ENCODE measurements at places on chromosomes 16 and 17.

DNA sequence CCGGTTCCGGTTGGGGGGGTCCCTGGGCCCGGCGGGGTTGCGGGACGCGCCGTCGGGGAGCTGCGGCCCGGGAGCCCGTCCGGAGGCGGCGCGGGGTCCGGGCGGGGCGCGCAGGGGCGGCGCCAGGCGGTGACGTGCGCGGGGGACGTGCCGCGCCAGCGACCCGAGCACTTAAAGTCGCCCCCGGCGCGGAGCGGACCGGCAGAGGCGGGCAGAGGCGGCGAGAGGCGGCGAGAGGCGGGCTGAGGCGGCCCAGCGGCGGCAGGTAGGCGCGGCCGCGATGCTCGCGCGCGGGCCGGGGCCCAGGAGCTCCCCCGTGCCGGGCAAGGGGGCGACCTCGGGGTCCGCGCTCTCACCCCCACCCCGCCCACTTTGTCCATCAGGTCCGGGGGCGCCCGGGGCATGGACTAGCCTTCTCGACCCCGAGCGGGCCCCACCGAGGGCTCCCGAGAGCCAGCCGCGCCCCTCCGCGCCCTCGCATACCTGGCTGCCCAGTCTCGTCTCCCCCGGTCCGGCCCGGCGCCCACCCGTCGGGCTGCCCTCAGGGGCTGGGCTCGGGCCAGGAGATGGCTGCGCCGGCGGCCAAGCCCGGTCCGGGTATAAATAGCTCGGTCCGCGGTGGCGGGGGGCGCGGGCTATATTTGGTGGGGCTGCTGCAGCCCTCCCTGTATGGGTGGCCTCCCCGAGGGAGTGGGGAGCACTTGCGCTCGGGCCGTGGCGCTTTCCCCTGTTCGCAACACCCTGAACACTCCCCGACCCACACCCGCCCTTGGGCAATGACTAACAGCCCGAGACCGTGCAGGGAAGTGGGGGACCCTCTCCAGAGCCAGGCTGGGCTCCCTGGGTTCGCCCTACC, at the start of gene SLC16A3:
SLC16A3 (plus strand) TSS at position 201 of the 856 bp plus-strand sequence. CDS start 6,967 bp downstream, outside the sequence.
- peak; percentile 67 for DNase-seq

- DNase-seq: no peak
Observed at GRCh38 chr17:1580979-1581676, 18.5 kb upstream of the PITPNA start.

DNA sequence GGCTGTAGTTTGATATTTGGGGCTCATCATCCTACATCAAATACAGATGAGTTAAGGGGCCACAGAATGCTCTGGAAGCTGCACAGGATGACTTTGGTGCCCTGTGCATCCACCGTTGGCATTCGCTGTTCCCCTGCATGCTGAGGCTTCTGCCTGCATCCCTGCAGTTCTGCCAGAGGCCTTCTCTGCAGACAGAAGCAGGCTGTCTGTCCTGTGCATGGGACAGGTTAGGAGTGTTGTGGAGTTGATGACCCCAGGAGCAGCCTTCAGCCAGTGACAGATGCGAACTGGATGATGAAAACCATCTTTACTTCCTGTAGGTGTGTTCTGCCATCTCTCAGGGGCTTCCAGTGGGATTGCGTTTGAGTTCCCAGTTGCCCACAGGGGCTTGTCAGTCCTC, 13.6 kb upstream of the TNS4 start:
- no peak for DNase-seq

DNA sequence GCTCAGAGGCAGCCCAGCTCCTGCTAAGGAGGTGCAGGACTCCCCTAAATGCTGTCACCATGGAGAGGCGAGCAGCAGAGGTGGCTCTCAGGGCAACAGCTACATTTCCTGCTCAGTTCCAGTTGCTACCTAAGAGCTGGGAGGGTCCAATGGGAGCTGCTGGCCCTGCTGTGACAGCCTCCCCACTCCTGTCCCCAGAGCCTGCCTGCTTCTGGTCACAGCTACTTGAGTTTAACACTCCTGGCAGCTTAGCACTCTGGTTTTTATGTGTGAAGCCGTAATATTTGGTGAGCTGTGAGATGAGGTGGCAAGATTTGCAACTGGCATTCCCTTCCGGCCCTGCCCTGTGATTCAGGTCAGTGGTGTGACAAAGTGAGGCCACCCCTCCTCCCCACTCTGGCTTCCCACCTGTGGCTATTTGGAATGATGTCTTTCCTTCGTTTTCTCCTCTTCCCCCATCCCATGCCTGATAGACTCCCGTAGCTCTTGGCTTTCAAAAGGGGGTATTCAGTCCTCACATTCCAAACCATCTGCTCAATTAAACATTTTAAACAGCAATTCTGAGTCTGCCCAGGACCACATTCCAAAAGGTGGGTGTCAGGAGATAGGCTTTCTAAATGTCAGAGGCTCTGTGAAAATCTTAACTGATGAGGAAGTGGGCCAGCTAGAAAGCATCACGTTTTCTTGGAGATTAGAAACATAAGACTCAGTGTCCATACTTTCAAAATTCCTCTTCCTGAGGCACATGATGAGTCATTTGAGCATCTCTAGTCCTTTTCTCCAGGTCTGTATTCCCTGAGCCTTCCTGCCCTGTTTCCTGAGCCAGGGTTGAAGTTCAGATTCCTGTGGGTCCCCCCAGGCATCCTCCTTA, 42.6 kb upstream of the SKAP1 start:
- DNase-seq: no peak

- DNase-seq: no peak
Observed at GRCh38 chr16:84029297-84030047, 13.1 kb downstream of the SLC38A8 start.

DNA sequence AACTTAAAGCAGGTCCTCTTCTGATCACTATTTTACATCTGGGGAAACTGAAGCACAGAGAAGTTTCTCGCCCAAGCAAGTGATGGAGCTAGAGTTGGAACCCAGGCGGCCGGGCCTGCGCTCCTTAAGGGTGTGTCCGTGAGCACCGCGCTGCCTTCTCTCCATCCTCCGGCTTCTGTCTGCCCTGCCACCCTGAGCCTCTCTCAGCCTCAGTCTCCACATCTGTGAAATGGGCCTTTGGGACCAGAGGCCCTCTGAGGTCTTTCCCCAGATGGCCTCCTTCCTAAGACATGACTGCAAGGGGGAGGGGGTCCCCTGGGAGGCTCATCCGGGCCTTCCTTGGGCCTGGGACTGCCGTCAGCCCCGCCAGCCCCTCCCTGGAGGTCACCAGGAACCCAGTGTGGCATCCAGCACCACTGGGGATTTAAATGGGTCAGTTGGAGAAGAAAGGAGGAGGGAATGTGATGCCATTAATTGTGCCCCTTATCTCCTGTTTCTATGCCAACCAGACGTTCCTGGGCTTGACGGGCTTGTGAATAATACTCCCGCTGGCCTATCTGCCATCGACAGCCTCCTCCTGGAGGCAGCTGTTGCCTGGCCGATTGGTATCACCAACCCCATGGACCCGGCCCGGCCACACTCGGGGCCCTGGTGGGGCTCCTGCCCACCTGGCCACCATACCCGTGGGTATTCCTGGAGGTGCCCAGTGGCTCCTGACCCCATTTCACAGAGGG, 5.1 kb downstream of the ZFPM1 start:
- DNase-seq: no peak

DNA sequence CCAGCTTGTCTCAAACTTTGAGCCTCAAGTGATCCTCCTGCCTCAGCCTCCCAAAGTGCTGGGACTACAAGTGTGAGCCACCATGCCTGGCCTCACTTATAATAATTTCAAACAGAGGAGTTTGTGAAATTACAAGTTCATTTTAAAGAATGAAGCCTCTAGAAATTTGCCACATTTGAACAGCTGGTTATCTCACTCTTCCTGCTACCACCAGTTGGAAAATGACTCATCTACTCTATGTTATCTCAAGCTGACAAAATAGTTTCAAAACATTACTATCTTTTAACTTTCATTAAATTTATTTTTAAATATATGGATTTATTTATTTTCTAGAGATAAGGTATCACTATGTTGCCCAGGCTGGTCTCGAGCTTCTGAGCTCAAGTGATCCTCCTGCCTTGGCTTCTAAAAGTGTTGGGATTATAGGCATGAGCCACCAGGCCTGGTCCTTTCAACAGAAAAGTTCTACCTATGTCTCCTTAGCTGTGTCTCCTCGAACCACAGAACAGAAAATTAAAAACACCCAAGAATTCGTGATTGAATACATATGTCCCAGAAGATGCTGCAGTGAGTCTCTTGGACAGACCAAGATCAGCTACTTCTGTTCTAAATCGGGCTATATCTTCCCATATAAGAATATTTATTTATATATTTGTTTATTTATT, 47.6 kb downstream of the MYH13 start:
- DNase-seq: no peak

DNA sequence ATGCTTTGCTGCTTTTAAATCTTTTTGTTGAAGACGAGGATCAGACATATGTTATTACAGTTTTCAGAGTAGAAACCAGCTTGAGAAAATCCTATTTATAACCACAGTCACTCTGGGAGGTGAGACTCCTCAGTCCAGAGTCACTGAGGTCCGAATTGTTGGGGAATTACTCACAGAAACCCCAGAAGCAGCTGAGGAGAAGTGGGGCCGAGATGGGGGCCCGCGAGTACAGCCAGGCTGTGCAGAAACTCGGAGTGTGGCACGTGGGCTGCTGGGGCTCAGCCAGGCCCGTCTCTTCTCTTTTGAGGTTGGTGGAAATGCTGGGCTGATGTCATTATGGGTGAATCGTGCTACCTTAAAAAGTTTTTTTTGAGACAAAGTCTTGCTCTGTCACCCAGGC, 14.4 kb upstream of the GNG13 start:
- no peak for DNase-seq

- DNase-seq: no peak
Observed at GRCh38 chr17:80107231-80108021, 6.0 kb downstream of the GAA start.

DNA sequence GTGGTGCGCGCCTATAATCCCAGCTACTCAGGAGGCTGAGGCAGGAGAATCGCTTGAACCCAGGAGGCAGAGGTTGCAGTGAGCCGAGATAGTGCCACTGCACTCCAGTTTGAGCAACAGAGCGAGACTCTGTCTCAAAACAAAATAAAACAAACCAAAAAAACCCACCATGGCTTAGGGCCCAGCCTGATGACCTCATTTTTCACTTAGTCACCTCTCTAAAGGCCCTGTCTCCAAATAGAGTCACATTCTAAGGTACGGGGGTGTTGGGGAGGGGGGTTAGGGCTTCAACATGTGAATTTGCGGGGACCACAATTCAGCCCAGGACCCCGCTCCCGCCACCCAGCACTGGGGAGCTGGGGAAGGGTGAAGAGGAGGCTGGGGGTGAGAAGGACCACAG, 1.4 kb upstream of the STH start:
- DNase-seq: no peak

DNA sequence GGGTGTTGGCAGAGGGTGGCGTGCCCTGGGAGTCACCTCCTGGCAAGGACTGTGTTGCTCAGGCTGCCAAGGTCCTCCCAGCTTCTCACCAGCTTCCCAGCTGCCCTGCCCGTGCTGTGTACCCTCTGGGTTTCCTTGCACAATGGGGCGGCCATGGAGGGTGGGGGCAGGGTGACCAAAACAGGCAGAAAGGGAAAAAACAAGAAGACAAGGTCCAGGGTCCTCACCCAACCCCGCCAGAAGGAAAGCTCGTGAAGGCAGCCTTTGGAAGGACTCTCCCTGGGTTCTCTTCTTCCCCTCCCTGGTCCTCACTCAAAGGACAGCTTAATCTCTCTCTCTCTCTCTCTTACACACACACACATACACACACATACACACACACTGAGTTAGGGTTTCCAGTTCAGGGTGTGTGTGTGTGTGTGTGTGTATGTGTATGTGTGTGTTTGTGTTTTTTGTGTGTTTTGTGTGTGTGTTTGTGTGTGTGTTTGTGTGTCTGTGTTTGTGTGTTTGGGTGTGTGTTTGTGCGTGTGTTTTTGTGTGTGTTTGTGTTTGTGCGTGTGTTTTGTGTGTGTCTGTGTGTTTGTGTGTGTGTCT, 2.0 kb downstream of the SLC13A5 start:
- DNase-seq: no peak

DNA sequence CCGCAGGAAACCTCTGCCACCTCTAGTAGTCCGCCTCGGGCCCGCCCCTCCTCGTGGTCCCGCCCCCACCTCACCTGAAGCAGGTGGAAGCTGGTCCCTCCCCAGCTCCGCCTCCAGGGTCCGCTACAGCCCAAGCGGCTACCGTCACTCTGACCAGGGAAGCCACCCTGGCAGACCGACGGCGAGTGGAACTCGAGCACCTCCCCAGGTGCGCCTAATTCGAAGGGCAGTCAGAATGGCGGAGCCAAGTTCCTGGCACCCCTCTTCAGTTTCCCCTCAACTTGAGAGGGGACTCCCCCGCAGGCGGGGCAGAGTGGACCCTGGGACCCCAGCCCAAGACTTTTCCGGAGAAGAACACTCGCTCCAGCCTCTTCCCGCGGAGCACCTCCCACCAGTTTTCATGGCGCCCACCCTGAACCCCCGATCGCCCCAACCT, 507 bp downstream of the FHOD1 start:
- DNase-seq: no peak

- no peak for DNase-seq
Observed at GRCh38 chr16:78389009-78389498, 289.6 kb downstream of the WWOX start.

- DNase-seq: no peak
Observed at GRCh38 chr17:13306310-13306962, 288.6 kb upstream of the ELAC2 start.

GRCh38 chr16:62137996-62138395, 101.8 kb upstream of the CDH8 start:
- no peak for DNase-seq

DNA sequence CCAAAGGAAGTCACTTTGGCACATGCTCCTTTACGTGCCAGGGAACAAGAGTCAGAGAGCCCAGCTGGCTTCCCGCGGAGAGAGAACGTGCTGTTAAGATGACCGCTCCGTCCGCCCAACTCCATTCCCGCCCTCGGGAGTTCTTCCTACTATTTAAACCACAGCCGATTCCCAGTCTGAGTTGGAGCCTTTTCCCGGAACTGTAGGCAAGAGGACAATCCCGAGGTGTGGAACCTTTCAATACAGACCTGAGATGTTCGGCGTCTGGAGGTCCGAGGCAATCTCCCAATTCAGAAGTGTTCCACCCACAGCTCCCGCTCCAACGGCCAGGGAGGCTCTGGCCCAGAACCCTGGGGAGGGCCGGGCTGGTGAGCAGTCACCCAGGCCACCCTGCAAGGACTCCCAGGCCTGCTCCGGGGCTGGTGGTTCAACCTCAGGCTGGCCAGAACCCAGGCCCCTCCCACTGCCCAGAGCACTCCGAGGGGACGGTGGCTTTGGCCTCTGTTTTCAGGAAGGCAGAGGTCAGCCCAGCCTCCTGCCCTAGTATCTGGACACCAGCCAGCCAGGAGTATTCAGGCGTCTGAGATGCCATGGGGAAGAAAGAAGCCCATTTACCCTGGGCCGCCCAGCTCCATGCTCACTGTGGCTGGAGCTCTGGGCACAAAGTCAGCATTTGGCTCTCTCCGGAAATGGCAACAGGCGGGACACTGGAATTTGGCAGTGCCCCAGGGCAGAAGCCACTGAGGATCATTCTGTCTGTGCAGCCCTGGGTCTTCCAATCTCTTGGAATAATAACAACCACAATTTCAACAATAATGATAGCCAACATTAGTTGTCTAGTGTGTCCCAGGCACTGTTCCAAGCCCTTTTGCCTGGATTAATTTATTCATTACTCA, 21.4 kb downstream of the EMP2 start:
- DNase-seq: no peak
